Ureter (tissue), 1 donor: ENCODE measurements at places on chromosomes 13 and 19. TPM values are rescaled to one million over a fixed set of nuclear protein-coding genes. Genes with fewer than 3 reads are reported as not detected.

DOCK6 gene
- 125 TPM for total RNA-seq

PRODH2 gene
- total RNA-seq, result not detected

SMIM44 gene
- not detected for total RNA-seq

DNAAF3 gene
- 1.6 TPM for total RNA-seq

ERICH6B gene
- not detected for total RNA-seq

ZNF99 gene
- 0.34 TPM for total RNA-seq

ZNF506 gene
- 57.1 TPM for total RNA-seq

GRIK5 gene
- total RNA-seq, result 6.9 TPM

GPR180 gene
- 5.1 TPM for total RNA-seq

BICRA gene
- 19.4 TPM for total RNA-seq

CRB3 gene
- 23.6 TPM for total RNA-seq
